ENCODE measurements at places on chromosomes 2 and 18.
A peak's percentile ranks its signal among the peaks of the same experiment; 100 is the strongest.

- no peak for DNase-seq
These were observed 7.8 kb downstream of the RAX start for GRCh38 chr18:59265246-59265973.

- peak; percentile 17 for DNase-seq
These were observed 276.1 kb upstream of the NCKAP5 start for GRCh38 chr2:133844214-133844892.

DNA sequence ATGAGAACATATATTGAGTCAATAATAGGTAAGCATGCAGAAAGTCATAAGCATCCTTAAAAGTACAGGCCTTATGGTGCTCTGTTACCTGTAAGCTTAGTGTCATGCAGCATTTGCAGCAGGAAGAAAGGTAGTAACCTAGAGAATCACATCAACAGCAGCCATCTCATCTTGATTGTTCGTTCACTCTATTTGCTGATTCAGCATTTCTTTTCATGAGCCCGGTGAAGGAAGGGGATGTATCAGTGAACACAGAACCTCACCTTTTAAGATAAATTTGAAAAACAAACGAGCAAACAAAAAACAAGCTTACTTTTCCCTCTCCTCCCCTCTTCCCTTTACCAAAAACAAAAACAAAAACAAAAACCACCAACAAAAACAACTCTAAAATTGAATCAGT is 89.9 kb downstream of the MIB1 start:
- DNase-seq: no peak

DNA sequence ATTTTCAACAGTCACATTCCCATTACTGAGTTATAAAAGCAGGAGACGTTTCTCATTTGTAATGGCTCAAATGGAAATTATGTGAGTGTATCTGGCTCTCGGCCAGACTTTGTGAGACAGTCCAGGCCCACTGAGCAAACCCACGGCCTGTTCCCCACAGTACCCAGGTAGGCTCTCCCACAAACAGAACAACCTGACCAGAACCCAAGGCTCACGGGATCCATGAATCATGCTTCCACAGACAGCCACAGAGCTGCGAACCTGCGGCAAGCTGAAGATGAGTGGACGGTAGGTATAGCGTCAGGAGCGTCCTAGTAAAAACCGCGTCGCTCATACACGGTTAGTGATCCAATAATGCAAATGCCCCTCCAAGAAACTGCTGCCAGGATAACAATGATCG is 34.2 kb downstream of the NDUFA10 start:
- DNase-seq: no peak

GRCh38 chr18:63883617-63884016 is 3.9 kb upstream of the SERPINB2 start:
- DNase-seq: no peak

DNA sequence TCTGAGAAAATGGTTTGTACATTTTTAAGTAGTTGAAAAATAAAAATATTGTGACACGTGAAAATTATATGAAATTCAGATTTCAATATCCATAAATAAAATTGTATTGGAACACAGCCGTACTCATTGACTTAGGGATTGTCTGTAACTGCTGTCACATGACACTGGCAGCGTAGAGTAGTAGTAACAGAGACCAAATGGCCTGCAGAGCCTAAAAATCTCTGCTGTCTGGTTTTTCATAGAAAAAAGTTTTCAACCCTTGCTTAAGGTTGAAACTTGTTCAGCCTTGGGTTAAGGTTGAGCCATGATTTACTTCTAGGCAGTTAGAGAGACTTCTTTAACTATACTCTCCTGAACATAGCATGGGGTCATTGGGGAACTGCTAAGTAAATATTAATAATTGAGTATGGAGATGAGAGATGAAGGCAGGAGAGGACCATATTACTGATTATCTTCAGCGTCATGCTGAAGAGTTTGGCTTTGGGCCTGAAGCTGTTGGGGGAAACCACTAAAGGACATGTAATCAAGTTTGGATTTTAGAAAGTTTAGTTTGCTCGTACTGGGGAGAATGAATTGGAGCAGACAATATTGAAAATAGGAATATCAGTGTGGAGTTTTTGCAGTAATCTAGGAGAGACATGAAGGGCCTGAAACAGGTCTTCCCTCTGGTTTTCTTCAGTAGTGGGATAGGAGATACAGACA is 16.2 kb downstream of the EML4 start:
- DNase-seq: no peak

DNA sequence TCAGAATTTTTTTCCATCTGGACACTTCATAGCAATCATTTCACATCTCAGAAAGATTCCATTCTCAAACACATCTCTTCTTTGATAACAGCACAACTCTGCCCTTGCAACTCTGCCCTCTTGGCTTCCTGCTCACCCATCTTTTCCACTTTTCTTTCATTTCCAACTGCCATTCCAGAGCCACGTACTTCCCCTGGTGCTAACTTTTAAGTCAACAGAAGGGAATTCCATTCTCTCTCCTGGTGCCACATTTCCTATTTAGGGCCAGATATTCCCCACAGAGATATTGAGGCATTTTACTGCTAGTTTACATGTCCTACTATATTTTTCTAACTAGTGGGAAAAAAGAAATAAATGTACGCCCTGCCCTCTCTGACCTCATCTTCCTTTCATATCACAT is 590.2 kb downstream of the ARHGAP15 start:
- no peak for DNase-seq

- DNase-seq: no peak
These were observed 43.7 kb downstream of the CERKL start for GRCh38 chr2:181613241-181613640.

GRCh38 chr2:121492409-121492808 is 38.3 kb upstream of the RNU4ATAC start:
- no peak for DNase-seq

DNA sequence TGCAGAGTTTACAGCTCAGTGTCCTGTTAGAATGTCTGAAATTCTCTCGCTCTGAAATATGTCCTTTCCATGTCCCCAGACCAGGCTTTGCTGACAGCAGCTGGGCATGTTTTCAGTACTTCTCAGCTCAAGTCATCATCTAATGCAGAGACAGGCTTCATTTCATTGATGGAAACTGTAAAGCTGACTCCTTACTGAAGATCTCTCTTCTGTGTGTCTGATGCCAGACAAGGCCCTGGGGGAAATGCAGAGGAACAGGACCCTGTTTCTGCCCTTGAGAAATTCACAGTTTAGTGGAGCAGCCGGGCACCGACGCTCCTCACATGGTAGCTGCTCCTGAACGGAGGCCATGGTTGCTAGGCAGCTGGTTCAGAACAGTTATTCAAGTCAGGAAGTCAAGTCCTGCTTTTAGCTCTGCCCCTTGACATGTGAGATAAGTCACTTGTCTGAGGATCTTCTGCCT is 24.6 kb upstream of the FZD7 start:
- DNase-seq: no peak

DNA sequence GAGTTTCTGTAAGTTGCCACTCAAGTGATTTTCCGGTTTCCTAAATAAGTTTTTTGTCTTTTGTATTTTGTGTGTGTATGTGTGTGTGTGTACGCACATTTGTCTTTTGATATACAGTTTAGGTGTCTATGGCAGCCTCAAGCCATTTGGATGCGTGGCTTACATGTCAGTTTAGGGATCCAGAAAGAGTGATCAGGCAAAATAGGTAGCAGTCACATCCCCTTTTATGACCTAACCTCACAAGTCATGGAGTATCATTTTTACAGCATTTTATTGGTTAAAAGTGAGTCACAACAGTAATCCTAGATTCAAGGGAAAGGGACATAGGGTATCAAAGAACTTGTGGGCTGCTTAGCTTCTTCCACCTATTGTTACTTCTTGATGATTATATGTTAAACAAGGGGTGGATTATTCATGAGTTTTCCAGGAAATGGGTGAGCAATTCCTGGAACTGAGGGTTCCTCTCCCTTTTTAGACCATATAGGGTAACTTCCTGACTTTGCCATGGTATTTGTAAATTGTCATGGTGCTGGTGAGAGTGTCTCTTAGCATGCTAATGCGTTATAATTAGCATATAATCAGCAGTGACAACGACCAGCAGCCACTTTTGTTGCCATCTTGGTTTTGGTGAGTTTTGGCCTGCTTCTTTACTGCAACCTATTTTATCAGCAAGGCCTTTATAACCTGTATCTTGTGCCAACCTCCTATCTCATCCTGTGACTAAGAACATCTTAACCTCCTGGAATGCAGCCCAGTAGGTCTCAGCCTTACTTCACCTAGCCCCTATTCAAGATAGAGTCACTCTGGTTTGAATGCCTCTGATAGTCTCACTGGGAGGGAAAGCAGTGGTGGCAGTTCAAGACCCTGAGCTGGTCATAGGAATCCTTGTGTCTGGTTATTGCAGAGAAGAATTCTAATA is 8.6 kb upstream of the SOCS6 start:
- DNase-seq: no peak

GRCh38 chr2:43551990-43552389 is 43.8 kb downstream of the THADA start:
- DNase-seq: no peak

GRCh38 chr2:172253190-172254052 is 150.7 kb upstream of the DLX2 start:
- DNase-seq: peak; percentile 27

GRCh38 chr2:147577998-147578380 is 266.8 kb upstream of the ACVR2A start:
- no peak for DNase-seq

- no peak for DNase-seq
These were observed 89.1 kb downstream of the B3GNT2 start for GRCh38 chr2:62284980-62285379.

DNA sequence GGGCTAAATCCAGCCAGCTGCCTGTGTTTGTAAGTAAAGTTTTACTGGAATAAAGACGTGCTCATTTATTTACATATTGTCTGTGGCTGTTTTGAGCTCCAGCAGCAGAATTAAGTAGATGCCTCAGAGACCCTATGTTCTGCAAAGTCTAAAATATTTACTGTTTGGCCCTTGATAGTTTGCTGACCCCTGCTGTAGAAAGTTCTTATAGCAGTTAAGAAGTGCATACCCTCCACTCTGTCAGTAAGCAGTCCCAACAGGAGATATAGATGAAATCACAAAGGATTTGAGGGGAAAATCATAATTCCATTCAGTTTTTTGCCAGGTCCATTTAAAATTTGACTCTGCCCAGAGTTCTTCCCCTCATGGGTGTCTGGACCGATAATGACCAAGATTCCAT is 50.1 kb upstream of the ITM2C start:
- no peak for DNase-seq

DNA sequence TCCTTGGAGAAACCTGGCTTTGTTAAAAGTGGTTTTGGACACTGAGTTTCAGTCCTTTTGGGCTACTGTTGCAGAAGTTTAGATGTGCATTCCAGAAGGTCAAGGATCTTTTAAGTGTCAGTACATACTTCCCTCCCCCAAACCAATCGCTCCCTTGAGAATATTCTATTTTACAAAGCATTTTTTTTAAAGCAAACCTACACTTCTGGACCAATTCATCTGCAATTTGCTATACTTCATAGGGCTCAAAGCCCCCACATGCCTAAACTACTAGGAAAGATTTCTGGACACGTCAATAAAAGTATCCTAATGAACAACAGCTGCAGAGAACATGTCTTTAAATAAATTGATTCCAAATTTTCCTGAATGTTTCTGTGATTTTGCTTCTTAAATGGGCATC is 157.6 kb downstream of the RDH14 start:
- DNase-seq: no peak

- no peak for DNase-seq
These were observed 60.9 kb upstream of the MMADHC start for GRCh38 chr2:149648282-149649030.

DNA sequence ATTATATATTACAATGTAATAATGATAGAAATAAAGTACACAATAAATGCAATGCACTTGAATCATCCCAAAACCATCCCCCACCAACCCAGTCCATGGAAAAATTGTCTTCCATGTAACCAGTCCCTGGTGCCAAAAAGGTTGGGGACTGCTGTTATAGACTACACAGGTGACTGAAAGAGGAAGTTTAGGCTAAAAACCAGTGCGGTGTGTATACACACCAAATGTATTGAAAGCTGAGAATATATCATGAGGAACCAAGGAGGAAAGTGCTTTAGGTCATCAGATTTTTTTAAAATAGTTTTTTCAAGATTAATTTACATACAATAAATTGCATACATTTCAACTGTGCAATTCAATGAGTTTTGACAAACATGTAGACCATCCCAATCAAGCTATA is 20.5 kb upstream of the C1D start:
- DNase-seq: no peak

DNA sequence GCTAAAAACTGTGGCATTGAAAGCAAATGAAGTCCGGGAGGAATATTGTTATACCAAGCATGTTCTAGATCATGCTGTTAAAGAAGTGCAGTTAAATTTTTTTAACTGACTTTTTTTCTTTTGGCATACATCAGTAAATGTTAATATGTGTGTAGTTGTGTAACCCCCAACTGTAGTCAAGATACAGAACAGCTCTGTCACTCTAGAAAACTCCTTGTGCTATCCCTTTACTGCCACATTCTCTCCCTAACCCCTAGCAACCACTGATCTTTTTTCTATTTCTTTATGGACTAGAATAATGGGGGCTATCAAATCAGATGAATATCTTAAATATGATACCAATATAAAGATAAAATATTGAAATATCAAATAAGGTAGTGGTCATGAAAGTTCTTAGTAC is 46.4 kb downstream of the LCLAT1 start:
- no peak for DNase-seq

GRCh38 chr2:217610401-217610814 is 392.4 kb downstream of the TNS1 start:
- DNase-seq: peak; percentile 22

DNA sequence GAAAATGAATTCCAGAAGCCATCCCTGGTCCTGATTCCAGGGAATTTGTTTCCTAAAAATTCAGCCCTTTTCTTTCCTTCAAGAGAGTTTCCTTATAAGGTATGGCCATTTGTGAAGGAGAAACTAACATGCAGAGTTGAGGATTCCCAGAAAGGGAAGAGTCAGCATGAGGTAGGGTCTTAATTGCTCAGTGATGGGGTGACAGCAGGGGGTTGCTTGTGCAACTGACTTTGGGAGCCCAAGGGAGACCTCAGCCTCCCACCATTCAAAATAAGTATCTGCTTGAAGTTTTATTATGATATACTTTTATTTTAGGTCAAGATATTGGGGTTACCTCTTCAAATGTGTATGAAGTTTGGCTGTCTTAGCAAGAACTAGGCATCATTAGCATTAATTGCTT is 74.9 kb upstream of the CELF4 start:
- no peak for DNase-seq

DNA sequence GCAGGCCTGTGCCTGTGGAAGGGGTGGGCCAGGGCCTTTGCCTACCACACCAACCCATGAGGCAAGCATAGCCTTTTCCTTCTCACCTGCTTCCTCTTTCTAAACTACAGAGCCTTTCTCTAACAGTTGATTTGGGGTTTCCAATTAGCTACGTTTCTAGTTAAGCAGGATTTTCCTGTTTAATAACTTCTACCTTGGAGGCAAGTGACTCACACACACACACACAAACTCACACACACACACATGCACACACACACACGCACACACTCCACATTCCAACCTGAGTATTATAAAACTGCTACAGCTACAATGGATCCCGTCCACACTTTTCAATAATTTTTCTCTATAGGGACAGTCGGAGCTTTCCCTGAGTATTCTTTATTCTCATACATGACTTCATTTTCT is 84.9 kb downstream of the SOX11 start:
- DNase-seq: no peak

All from activated CD4-positive, alpha-beta T cell treated with anti-CD3 and anti-CD28 coated beads, Interleukin-2, amount 50 U/mL, for 24 hours (primary cell).